Immature natural killer cell (primary cell): ENCODE measurements at places on chromosomes 12 and 14. TPM values are rescaled to one million over a fixed set of nuclear protein-coding genes. Genes with fewer than 3 reads are reported as not detected.

Gene OAS2
- polyA plus RNA-seq, result 24.3 TPM

Gene TMEM132D
- not detected for polyA plus RNA-seq

Gene CCDC197
- polyA plus RNA-seq, result not detected

Gene CATSPERB
- polyA plus RNA-seq, result 0.32 TPM

Gene MMP17
- 0.72 TPM for polyA plus RNA-seq

Gene TAS2R9
- not detected for polyA plus RNA-seq

Gene ZFHX2
- 0.12 TPM for polyA plus RNA-seq

Gene BTBD7
- 6.2 TPM for polyA plus RNA-seq

Gene PLEK2
- polyA plus RNA-seq, result not detected

- no peak for DNase-seq
Observed at GRCh38 chr14:52871606-52872005, 79.2 kb downstream of the FERMT2 start.

- no peak for DNase-seq
Observed at GRCh38 chr12:103667125-103667524, 80.1 kb downstream of the STAB2 start.

DNA sequence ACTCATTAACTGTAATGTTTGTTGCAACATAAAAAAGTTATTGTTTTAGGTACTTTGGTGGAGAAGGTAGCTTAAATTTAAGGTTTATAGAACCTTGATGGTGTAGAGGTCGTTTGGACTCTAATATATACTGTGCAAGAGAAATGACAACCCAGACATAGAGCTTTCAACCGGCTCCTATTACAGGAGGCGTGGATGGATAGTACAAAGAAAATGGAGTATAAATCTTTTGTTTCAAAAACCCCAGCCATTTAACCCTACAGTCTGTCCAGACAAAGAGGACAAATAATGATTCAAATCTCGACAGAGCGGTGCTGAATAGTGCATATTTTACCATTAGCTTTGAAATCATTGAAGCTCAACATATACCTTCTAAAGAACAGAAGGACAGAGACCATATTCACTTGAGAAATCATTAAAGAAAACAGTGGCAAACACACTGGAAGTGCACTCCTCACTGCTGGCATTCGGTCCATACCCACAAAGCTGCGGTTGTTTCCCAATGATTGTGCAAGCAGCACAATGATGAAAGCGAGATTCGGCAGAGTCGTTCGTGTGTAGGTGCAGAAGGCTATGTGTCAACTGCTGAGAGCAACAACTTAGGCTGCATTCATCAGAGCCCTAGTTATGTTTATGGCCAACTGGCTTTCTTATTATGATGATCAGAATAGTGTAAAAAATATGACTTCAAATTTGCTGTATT, 688.6 kb downstream of the NOVA1 start:
- no peak for DNase-seq

- DNase-seq, result no peak
Observed at GRCh38 chr12:131464081-131464480, 246.8 kb upstream of the SFSWAP start.

DNA sequence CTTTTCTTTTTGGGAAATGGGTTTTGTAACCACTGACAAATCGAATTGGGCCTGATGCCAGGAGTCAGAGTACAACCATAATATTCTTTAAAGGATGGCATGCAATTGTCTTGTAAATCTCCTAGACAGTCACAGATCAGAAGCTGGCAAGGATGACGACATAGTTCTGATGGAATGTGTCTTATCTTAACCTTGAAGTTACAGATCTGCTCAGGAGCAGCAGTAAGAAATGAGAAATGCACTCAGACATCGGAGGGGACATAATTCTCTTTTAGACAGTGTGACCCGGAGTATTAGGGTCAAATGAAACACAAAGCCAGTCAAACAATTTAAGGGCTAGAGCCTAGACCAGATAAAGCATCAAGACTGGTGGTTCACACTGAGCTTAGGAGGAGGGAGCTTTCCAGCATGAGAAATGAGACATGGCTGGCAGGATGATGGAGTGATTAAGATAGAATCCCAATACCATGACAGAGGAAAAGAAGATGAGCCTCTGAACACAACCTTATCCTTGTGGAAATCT, 17.5 kb downstream of the CBX5 start:
- DNase-seq, result no peak

DNA sequence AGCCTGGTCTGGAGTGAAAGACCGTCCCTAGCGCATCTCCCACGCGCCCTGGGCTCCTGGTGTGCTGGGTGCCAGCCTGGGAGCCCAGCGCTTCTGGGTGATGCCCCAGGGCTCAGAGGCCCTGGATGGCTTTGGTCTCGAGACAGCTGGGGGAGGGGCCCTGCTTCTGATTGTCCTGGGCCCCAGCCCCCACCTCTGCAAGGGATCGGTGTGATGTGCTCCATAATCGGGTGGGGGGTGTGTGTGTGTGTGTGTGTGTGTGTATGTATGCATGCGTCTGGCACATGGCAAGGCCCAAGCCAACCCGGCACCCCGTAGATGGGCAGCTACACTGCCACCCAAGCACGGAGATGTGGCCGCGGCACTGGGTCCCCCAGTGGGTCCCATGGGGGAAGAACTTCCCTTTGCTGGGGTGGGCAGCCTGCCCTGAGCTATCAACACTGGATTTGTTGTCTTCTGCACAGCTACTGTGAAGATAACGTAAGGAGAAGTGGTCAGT, 3.1 kb downstream of the ZBTB42 start:
- DNase-seq, result no peak

DNA sequence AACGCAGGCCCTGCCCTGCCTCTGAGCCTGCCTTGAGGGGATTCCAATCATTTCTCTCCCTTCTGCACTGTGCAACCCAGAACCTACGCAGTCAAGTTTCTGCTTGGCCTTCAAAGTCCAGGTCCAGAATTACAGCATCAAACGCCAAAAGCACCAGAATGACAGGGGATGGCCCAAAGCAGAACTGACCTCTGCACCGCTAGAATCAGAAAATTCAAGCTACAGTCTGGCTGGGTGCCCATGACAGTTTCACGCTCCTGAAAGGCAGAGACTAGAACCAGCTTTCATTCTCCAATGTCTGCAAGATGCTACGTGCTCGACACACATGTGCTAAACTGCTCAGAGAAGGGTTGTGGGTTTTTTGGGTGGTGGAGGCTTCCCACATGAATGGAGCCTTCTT, 4.1 kb downstream of the CLMN start:
- no peak for DNase-seq

- no peak for DNase-seq
Observed at GRCh38 chr14:22535126-22535525, 53.9 kb downstream of the DAD1 start.

DNA sequence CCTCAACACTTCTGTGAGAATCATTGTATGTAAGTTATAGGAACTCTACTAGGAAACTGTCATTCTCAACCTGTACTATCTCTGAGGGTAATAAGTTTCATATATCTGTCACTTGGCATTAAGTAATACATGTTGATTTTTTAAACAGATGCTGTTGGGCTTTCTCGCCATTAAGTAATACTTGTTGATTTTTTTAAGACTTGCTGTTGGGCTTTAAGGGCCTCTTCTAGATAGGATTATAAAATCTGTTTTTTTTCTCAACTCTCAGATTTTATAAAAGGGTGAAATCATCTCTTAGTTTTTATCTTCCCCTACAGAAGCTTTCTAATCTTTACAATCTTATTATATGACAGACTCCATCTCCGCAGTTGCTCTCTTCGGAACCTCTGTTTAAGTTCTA, 5.6 kb downstream of the WASHC4 start:
- DNase-seq, result no peak

- DNase-seq, result no peak
Observed at GRCh38 chr12:263574-263973, 938 bp upstream of the SLC6A13 start.

GRCh38 chr12:57187222-57188089, 29.1 kb upstream of the NXPH4 start:
- no peak for DNase-seq

DNA sequence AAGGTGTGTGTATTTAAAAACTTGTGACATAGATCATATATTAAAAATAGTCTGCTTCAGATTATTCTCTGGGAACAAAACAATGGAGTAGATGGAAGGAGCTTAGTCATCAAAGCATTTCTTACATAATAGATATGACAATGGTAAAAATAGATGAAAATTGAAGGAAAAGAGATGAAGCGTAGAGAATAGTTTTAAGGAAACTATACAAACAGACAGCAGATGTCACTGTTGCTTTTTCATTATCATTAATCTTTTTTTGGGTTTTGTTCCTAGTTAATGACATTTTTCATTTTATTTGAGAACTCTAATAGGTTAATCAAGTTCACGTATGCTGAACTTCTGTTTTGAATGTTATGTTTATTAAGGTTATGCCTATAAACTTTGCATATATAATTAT, 149.2 kb upstream of the FBXO33 start:
- no peak for DNase-seq

DNA sequence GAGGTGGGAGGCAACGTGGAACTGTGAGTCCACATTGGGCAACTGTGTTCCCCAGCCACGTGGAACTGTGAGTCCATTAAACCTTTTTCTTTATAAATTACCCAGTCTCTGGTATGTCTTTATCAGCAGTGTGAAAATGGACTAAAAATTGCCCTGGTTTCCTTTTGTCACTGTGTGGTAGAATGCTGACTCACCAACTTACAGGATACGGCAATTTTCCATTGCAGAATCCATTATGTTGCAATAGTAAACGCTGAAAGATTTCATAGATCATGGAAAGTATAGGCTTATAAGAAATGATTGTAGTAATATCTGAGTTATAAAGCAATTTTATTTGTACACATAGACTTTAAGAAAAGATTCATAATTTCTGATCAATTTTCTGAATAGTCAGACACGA, 93.0 kb downstream of the GTF2A1 start:
- DNase-seq, result no peak

DNA sequence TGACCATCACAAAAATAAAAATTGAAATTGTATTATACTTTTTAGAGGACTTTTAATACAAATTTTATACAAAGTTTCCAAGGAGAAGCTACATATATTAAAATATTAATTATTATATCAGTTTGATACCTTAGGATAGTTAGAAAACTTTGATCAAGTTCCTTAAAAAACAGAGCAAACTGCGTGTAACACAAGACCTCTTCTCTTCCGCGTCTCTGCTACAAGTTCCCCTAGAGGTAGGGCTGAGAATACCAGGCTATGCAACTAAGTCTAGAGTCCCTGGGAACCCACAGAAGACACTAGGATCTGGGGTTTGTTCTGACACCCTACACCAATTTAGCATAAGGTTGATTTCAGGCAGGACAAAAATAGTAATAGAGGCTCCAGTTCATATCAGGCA, 319.0 kb downstream of the FOXG1 start:
- DNase-seq, result no peak

GRCh38 chr14:51071857-51072256, 23.0 kb downstream of the TRIM9 start:
- DNase-seq, result no peak

DNA sequence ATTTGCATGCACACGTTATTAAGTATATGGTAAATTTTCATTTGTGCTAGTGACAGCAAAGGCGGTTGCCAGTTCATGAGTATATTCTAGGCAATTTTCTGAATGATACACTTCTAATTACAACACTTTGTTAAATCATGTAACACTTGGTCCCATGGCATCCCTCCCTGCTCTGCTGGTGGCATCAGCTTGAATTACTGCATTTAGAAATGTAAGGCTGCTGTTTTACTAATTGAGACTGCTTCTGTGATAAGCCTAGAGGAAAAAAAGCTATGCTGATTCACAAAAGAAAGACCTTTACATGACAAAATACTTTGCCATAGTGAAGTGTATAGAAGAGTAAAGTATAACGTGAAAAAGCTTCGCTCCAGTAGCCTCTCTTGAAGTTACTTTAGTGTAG, 636.1 kb downstream of the KCNH5 start:
- DNase-seq, result no peak

- DNase-seq, result no peak
Observed at GRCh38 chr12:27105746-27106536, 23.6 kb upstream of the C12orf71 start.

DNA sequence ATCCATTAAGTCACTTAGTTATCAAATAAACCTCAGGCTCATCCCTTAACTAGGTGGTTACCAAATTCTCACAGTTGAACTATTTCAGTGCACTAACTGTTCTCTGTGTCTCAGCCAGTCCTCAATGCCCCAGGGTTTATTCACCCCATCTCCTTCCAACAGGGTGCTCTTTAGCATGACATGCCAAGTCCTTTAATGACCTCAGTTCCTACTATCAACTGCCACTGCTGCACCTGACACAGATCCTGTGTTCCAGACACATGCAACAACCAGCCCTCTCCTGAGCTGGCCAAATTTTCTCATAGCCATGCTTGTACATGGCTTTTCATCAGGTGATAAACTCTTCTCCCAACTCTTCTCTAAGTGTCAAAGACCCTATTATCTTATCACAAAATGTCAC, 80.0 kb downstream of the ATXN2 start:
- DNase-seq, result no peak

DNA sequence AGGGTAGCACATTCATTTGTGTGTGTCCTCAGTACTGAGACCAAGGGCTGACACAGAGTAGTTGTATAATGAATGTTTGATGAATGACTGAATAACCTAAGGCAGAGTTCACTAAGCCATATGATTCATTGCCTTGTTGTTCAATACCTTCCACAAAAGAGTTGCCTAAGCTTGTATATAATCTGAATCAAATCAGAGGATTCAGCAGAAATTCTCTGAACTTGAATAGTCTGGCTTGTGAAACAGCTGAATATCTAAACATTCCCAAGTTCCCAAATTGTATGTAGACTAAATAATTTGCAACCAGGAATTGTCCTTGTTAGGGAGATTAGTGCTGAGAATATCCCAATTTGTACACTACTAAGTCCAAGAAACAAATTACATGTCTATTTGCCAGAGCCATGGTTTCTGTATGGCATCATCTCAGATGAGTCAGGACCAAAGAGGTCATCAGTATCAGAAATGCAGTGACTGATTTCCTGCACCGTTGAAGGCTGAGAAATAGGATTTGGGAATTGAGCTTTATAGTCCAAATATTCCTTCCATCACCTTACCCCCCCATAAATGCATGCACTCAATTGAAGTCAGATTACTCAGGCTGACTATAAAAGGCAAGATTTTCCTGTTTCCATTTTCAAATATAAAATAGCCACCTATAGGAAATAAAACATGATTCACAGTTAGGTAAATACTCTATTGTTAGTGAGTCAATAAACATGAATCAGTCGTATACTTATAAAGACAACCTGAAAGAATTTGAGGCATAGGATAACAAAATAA, 168.7 kb downstream of the PHLDA1 start:
- DNase-seq, result no peak

DNA sequence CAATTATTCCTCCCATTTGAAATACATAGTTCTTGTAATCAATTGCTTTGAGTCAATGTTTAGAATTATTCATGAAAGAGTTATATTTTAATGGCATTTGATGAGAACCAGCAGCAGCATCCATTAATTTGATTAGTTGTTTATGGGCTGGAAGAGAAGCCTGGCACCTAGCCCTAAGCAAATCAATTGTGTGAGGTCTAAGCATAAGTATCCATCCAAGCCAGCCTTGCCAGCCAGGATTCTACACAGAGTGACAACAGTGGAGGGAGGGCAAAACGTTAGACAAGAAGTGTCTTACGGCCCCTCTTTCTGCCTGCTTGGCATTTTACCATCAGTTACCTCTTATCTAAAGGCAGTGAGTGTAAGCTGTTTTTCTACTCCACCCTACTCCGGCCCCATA, 478.5 kb downstream of the NELL2 start:
- DNase-seq, result no peak

GRCh38 chr12:68842784-68843567, 35.0 kb downstream of the MDM2 start:
- DNase-seq, result no peak

GRCh38 chr12:87082756-87083155, 826.6 kb upstream of the MGAT4C start:
- no peak for DNase-seq
